GM10248 (cell line): ENCODE measurements at places on chromosomes 16 and 17.

DNA sequence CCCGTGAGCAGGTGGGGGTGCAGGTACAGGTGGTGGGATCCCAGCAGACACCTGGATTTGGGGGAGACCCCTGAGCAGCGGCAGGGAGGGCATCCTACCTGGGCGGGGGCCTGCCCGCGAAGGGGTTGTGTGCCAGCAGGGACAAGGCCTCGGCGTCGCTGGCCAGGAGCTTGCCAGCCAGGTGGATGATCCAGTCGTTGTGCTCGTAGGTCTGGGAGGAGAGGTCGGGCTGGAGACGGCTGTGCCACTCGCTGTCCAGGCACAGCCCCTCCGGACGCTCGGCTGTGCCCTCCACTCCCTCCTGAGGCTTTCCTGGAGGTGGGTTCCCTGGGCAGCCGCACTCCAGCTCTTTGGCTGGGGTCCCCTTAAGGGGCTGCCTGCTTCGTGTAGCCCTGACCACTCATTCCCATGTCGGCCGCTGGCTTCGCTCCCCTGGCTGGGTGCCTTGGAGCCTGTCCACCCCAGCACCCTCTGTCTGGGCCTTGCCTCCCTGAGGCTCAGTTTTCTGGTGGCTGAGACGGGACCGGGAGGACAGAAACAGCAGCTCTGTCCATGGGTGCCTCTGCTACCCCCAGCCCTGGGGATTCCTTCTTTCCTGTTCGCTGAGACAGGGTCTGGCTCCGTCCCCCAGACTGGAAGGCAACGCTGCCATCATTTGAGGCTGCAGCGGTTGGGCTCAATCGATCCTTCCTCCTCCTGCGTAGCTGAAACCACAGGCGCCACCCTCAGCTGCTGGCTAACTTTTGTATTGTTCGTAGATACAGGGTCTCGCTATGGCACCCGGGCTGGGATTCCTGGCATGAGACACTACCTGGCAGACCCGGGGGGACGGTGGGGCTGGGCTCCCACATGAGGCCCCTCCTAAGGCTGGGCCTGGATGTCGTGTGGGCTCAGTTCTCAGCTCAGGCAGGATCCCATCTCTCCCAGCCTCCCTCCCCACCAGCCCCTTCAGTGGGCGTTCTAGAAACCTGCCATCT is 68.6 kb upstream of the GNG13 start:
- no peak for DNase-seq

- peak; percentile 83 for DNase-seq
Observed at GRCh38 chr16:56911771-56912571, 20.0 kb upstream of the HERPUD1 start.

- no peak for DNase-seq
Observed at GRCh38 chr17:72571813-72572396, 451.1 kb downstream of the SOX9 start.

GRCh38 chr17:65954148-65954449 is 237.8 kb downstream of the CEP112 start:
- no peak for DNase-seq

DNA sequence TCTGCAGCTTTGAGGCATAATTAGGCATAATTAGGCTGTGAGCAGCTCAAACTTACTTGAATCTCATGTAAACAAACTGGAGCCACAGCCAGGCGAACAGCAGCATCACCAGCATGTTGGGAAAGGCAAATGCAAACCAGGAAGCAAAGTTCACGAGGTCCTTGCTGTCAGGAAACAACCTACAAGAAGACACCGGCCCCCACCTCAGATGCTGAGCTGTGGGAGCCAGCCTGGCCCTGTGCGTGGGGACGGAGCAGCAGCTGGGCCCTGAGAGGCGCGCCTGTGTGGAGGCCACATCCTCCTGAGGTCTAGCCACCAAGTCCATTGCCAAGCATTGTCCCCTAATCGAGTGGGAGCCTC is 12.2 kb downstream of the SLC13A5 start:
- DNase-seq: no peak

GRCh38 chr16:2436110-2436509 is 6.9 kb downstream of the CCNF start:
- no peak for DNase-seq

DNA sequence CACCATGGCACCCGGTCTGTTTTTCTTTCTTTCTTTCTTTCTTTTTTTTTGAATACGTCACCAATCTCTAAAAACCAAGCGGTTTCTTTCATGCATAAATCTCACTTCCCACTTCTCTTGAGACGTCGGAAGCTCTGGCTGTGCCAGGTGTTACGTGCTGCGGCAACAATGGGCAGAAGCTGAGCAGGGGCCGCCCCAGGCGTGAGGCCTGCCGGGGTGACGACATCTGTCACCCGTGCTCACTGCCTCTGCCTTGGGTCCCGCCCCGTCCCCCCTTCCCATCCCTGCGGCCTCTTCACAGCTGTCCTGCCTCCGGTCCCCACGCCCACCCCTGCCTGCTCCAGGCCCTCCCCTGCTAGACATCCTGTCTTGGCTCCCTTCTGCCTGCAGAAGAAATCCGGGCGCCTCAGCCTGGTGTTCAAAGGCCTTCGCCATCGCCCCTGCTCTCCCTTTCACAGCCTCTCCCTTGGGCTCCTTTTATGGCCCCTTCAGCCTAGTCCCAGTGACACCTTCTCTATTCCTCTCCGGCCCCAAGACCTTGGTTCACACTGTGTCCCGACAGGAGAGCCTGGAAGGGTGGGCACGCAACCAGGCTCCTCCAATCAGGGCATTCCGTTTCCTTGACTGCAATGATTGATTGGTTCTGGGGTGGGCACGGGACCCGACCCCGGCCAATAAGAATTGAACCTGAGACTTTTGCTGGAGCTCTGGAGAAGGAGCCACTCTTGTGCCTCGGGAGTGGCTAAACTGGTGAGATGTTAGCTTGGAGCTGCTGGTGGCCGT is 4.8 kb downstream of the P2RX1 start:
- peak; percentile 88 for DNase-seq

DNA sequence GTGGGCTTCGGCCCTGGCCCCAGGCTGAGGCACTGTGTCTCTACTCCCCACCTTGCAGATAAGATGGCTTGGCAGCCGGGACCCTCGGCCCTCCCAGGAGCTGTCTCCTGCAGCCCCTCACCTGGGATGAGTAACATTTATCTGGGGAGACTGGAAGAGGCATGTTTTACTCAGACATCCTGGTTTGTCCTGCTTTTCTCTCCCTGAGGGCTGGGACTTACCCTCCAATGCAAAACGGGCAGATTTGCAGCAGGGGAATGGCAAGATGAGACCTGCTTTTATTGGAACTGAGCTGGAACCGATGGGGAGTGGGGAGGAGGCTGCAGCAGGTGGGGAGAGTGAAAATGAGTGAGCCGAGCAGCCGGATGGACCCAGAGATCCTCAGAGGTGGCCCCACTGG is 27.3 kb upstream of the UBE2G1 start:
- no peak for DNase-seq

DNA sequence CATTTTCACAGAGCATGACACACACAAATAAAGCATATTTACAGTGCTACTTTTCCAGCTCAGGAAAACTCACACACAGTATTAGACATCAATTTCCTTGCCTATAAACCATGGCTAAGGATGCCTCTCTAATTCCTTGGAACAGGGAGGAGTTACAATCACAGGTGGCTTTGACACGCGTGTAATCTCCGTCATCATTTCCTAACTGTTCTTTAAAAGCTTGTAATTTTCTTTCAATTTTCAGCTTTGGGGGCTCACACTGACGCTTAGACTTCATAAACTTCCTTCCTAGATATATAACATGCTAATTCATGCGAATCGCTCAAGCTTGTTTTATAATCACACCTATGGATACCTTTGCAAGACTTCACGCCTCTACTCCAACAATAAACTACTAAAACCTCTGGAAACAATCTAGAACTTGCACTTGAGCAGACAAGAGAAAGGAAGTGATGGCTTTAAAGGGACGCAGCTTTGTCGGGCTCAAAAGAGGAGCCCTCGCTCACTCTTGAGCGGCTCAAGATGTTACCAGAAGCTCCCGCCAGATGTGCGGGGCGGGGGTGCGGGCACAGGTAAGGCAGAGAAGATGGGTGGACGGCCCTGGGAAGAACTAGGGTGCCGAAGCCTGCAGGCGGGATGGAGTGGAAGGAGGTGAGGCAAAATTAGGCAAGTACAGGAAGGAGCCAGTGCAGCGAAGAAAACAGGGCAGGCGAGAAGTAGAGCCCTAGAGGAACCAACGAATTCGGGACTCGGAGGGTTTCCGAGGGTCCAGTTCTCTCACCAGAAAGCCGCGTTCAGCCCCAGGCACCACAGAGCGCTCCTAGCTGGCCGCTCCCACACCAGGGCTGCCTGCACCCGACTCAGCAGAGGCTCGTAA is 631 bp downstream of the RETREG3 start:
- DNase-seq: no peak

DNA sequence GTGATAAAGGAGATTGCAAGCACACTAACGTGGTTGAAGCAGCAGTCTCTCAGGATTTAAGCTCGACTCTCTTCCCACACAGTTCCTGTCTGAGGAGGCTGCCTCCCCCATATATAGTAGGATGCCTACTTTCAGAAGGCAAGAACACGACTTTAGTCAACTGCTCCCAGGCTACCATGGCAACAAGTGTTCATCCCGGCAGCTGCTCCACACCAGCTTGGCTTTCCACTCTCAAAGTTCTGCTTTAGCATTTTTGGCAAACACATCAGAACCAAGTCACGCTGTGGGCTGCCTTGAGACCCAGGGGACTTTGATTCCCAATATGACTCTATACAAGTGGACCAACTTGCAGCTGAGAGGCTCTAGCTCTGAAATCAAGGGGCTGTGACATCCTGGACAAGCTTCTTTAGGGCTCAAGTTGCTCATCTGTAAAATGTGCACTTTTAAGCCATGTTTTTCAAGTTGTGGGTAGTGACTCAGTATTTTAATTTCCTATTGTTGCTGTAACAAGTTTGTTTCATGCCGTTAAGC is 16.5 kb downstream of the ZP2 start:
- peak; percentile 17 for DNase-seq

GRCh38 chr17:50221864-50222545 is 20.6 kb upstream of the COL1A1 start:
- DNase-seq: no peak

GRCh38 chr16:2038382-2039231 is 9.0 kb downstream of the NTHL1 start:
- DNase-seq: no peak

DNA sequence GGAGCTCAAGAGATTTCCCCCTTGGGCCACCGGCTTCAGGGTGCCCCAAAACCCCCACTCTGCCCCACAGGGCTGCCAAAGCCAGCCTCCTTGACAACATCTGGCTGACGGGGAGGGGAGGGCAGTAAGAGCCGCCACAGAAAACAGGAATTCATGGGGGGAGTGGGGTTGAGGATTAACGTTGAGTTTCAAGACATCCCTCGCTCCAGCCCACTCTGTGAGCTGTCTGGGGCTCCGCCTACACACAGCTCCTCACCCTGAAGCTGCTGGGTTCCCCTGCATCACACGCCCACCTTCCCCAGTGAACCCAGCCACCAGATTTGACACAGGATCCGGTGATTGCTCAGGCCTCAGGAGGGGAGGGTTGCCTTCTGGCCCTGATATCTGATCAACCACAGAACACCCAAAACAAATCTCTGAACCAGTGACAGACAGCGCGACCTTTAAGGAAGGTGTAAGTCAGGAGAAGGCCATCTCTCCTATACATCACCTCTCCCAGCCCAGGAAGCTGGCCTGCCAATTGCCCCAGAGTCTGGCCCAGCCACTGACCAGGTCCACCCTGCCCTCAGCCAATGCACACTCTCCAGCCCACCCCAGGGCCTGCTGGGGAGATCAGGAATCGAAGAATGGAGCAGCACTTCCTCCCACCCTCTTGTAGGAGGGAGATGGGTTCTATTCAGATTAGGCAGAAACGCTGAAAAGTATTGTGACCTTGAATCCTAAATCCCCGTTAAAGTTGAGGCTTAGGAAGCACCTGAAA is 132.1 kb downstream of the CLEC16A start:
- peak; percentile 89 for DNase-seq

- no peak for DNase-seq
Observed at GRCh38 chr17:55743103-55743679, 7.7 kb upstream of the PCTP start.

- no peak for DNase-seq
Observed at GRCh38 chr16:47886631-47887415, 269.0 kb downstream of the ABCC12 start.

DNA sequence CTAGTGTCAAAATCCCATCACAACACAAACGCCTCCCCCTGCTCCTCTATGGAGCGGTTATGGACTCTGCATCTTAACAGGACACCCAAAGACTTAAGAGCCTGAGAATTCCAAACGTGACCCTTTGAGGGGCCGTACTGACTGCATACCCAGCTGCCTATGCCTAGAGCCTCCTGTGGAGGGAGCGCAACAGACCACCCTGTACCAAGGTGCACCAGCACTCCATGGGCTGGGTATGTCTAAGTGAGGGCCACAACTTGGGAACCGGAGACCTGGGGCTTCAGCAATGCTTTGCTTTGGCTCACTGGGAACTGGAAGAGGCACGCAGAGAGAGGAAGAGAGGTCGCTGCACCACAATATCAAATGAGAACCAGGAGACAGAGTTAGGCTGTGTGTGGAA is 5.4 kb downstream of the ANKS3 start:
- no peak for DNase-seq

- DNase-seq: no peak
Observed at GRCh38 chr17:41474863-41475262, 6.1 kb downstream of the KRT35 start.

DNA sequence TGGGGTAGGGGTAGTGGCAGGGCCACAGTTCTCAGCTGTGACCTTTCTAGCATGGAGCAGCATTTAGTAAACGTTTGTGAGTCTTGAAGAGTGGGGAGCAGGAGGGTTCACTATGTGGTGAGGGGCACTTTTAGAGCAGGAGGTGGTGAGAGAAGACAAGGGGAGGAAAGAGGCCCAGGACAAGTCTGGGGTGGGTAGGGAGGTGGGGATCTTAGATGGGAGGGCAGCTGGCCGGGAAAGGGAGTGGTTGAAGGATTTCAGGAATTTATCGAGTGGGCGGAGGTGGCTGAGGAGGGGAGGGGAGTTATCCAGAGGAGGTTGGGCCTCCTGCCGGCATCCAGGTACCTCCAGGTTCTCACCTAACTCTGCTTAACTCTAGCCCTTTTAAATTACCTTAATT is 1.9 kb downstream of the CLEC16A start:
- DNase-seq: no peak

- no peak for DNase-seq
Observed at GRCh38 chr16:2324296-2324859, 16.1 kb downstream of the ABCA3 start.

DNA sequence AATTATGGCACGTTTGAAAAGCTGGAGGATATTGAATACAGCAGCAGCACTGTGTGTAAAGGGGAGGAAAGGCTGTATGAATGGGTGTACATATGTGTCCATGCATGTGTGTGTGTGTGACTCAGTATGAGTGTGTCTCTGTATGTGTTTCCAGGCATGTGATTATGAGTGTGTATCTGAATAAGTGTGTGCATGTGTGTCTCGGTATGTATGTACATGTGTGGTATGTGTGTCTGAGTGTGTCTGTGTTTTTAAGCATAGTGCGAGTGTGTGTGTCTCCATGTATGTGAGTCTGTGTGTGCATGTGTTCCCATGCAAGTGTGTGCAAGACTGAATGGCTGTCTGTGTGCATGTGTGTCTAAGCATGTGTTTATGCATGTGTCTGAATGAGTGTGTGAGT is 259.1 kb upstream of the XYLT1 start:
- no peak for DNase-seq

- DNase-seq: no peak
Observed at GRCh38 chr16:57013902-57014301, 24.5 kb downstream of the NLRC5 start.
